Stimulated activated CD4-positive, alpha-beta T cell treated with anti-CD3 and anti-CD28 coated beads, Interleukin-4, amount 100 ng/mL, for 4 hours (primary cell): ENCODE measurements at places on chromosomes 6 and 20.
A peak's percentile ranks its signal among the peaks of the same experiment; 100 is the strongest.

GRCh38 chr20:35447082-35447789 lies 8.2 kb upstream of the CEP250 start:
- DNase-seq = peak; percentile 88

- DNase-seq = no peak
These were observed 9.0 kb downstream of the EEF1A1 start for GRCh38 chr6:73511796-73512195.

- no peak for DNase-seq
These were observed 2.3 kb downstream of the PXDC1 start for GRCh38 chr6:3749067-3749841.

DNA sequence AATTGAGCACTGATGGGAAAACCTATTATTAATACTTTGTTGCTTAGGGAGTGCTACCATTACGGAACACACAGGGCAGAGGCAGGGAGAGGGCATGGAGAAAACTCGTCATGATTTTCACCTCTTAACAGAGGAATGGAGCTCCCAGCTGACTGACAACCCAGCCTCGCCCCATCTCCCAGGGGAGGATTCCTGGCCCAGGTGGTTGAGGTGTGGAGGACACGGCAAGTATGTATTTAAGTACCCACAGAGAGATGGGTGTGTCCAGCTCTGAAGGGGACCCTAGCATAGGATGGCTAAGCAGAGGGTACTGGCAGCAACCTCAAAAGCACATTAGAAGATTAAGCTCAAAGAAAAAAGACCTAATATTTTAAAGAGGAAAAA lies 261.9 kb upstream of the MOCS1 start:
- no peak for DNase-seq

DNA sequence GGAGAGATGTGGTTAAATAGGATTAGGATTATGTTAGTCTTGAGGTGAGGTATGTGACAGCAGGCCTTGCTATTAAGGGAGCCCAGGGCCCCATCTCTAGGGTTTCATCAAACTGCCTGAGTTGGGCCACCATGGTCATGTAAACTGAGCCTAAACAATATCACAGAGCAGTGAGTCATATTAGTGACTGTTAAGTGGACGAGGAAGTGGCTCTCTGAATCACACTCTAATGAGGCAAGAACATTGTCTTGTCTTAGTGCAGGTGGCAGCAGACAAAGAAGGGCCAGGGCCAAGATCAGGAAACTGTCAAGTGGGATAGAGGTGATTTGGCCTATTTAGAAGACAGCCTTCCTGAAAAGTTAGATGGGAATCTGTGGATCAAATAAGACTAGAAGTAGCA lies 23.1 kb downstream of the ENPP3 start:
- DNase-seq = no peak

- no peak for DNase-seq
These were observed 79.9 kb upstream of the NAA20 start for GRCh38 chr20:19937218-19937617.

DNA sequence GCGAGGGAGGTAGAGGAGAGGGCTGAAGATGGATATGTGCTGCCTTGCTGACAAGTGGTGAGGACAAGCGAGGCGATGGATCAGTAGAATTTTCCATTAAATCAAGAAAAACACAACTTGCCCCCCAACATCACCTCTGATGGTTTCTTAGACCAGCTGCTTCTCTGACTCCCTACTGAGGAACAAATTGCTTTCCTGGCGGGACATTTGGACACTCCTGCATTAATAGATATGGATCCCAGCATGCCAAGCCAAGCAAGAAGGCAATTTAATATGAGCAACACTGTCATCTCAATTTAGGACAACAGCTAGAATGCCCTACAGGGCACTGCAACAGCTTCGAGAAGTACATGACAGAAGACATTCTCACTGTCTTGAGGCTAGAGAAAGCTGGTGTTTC lies 248.4 kb upstream of the AGPAT4 start:
- DNase-seq = no peak

- no peak for DNase-seq
These were observed 13.1 kb upstream of the NT5DC1 start for GRCh38 chr6:116087437-116088027.

- no peak for DNase-seq
These were observed 29.6 kb upstream of the LGSN start for GRCh38 chr6:63349401-63349800.

DNA sequence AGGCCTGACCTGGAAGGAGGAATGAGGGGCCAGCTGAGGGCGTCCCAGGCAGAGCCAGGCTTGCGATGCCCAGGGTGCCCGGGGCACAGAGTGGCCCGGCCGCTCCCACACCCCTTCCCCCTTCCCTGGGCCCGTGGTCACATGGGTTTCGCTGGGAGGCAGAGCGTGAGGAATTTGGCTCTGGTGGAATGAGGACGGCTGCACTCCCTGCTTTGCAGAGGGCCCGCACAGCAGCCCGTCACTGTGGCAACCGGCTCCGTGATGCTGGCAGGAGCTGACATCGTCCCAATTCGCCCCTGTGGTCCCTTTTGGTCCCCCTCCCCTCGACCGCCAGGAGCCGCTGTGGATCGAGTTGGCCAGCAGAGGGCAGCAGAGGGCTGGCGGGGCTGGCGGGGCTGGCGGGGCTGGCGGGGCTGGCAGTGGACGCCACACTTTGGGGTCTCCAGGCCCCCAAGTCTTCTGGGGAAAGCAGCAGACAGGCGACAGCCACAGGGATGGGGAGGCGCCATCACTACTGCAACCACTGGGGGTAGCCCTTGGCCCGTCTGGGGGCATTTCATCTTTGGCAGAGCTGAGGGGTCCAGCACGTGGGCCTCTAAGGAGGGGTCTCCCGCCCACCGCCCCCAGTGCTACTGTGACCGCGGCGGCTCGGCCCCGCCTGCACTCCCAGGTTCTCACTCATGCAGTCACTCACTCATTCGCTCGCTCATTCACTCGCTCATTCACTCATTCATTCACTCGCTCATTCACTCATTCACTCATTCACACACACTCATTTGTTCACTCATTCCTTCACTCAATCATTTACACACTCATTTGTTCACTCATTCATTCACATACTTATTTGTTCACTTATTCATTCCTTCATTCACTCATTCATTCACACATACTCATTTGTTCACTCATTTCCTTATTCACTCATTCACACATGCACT lies 49.7 kb upstream of the BHLHE23 start:
- DNase-seq = peak; percentile 48

GRCh38 chr6:80440496-80441115 lies 334.1 kb downstream of the BCKDHB start:
- no peak for DNase-seq

- no peak for DNase-seq
These were observed 7.5 kb downstream of the ESF1 start for GRCh38 chr20:13777171-13777601.

- no peak for DNase-seq
These were observed 118.3 kb downstream of the KHDRBS2 start for GRCh38 chr6:62167736-62168135.
